ENCODE measurements at places on chromosomes 4 and X.

DNA sequence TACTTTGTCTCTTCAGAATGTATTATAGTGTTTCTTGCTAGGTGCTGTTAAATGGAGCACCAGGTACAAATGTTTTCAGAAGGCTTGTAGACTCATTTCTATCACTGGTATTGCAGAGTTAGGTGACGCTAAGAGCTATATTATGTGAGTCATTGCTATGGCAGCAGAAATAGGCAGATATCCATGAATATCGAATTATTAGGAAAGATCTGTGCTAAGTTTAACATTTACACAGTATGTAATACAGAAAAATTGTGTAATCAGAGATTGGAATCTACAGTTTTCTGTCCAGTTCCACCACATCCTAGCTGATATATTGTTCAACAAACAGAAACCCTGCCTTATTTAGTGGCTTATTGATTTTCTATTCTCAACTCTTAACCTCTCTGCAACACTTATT, 1025.5 kb downstream of the STIM2 start:
- no peak for DNase-seq

- DNase-seq: no peak
These were observed 1617.7 kb downstream of the RPA4 start for GRCh38 chrX:98501426-98501825.

DNA sequence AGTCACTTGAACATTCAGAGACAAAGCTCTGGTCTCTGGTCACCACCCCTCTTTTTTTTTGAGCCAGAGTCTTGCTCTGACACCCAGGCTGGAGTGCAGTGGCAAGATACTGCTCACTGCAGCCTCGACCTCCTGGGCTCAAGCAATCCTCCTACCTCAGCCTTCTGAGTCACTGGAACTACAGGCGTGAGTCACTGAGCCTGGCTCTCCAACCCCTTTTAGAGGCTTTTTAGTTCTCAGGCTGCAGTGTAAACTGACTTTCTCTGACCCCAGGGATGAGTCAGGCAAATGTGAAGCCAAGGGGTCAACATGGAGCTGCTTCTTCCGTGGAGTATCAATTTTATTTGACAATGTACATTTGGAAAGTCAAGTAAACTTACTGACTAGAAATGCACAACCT, 229.2 kb downstream of the PTTG2 start:
- DNase-seq: no peak

- DNase-seq: no peak
These were observed 25.8 kb downstream of the SPIN3 start for GRCh38 chrX:56969559-56969958.

- DNase-seq: no peak
These were observed at the start of gene HTRA3 for GRCh38 chr4:8269535-8270417. TSS of gene HTRA3 (plus strand) at chr4:8269754. CDS start at chr4:8269969, 215 bp downstream.

- DNase-seq: no peak
These were observed 10.6 kb upstream of the GPR174 start for GRCh38 chrX:79133904-79134303.

GRCh38 chr4:159026329-159026728, 76.5 kb upstream of the RAPGEF2 start:
- DNase-seq: no peak

DNA sequence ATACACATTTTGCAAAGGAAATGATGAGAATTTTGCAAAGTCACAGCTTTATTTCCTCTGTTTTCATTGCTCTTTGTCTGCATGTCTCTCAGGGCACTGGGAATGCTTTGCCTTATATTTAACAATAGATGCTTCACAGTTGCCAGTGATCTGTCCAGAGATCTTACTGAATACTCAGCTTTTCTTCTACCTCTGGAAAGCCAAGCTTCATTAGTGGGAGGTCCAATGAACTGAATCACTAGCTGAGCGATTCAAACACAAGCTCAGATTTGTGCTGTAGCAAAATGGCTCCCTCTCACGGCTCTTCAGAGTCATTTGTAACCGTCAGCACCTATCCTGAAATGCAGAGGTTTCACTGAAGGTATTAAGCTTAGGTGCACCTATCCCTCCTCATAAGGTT, 138.9 kb downstream of the DCLK2 start:
- DNase-seq: no peak
